ENCODE measurements at places on chromosomes 1 and 21.

- peak; percentile 44 for DNase-seq
Observed at GRCh38 chr1:228058949-228059633, 23.4 kb upstream of the ARF1 start.

DNA sequence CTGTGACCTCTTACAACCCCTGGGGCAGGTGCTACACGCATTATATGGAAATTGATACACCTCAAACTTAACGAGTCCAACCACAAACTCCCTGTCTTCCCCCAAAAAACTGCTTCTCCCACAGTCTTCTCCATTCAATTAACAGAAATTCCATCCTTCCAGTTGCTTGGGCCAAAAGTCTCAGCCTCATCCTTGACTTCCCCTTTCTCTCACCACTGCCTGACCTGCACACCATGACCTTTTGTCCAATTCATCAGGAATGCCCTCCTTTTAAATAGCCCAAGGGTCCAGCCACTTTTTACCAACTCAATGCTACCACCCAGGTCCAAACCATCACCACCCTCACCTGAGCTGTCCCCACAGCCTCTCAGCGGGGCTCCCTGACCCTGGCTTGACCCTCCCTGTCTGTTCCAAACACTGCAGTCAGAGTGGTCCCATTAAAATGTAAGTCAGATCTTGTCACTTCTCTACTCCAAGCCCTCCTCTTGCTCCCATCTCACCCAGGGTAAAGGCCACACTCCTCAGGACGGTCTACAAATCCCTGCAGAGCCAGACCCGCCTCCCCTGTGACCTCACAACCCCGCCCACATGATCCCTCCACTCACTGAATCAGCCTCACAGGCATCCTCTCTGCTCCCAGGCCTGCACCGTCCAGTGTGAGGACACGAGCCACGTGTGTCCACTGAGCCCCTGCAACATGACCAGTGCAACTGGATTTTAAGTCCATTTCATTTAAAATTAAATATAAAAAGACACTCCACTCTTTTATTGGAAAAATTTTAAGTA, 18.5 kb downstream of the KCNN3 start:
- DNase-seq, result no peak

- DNase-seq, result no peak
Observed at GRCh38 chr1:38014171-38014570, 1.6 kb downstream of the UTP11 start.

DNA sequence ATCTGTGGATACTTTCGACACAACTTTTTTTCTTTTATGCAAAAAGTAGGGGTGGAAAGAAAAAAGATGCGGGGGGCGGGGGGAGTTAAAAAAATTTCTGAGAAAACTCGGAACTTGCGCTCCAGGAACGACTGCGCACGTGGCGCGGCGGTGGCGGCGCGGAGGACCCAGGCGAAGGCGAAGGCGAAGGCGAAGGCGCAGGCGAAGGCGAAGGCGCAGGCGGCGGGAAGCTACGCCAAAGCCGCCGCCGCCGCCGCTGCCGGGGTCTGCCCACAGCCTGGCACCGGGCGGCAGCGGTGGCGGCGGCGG, 208 bp upstream of the BARHL2 start:
- DNase-seq, result no peak

DNA sequence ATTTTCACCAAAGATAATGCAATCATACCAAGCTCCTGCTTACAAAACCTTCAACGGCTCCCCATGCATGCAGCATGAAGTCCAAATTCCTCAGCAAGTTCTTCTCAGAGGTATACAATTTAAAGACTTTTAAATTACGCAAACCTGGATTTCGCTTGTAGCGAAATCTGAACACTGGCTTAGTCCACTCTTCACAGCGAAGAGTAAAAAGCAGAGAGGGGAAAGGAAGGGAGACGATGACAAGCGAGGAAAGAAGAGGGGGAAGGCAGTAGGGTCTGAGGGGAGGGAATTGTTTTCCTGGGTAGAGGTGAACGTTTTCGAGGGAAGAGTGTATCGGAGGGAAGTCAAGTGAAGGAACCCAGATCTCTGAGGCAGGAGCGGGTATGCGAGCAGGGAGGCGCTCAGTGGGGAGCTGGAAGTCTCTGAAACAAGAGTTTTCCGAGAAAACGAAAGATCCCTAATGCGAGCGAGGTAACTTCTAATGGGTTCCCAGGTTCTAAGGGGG, 790 bp downstream of the TESK2 start:
- no peak for DNase-seq

DNA sequence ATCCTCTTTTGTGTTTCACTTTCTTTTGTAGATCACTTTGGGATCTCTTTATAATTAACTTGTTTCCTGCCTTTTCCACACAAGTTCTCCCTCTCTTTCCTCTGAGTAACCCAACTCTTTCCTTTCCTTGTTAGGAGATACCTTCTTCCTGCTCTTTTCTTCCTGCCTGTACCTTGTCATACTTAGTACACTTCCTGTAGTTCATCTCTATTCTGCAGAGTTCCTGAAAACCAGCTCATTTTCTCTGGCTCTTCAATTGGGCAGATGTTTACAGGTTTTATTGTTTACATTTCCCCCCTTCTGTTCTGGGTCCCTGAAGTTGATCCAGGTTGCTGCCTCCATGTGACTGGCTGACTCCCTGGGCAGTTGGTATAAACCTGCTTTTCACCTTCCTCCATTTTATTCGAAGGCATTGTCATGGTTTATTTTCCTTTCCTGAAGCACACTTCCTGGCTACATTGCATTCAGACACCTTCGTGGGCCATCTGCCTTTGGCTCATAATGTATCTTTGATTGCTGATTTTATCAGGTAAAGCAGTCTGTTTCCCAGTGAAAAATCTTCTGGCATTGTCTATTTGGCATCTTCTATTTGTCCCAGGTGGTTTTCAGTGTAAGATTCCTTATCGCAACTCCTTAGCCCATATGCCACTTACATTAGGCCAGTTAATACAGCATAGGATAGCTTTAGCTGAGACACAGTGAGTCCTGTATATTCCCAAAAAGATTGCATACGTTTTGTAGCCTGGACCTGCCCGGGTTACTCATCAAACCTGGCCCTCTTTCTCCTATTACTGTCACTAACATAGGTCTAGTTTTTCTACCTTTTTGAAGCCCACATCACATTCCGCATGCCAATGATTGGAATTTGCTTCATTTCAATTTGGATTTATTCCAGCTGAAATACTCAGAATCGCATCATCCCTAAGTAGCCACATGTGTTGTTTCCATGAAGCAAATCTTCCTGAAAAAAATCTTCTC, 15.4 kb downstream of the CTH start:
- no peak for DNase-seq

GRCh38 chr1:154884869-154885701, 15.0 kb upstream of the KCNN3 start:
- no peak for DNase-seq

GRCh38 chr1:41103766-41104165, 82.2 kb upstream of the SLFNL1 start:
- no peak for DNase-seq

- DNase-seq, result no peak
Observed at GRCh38 chr1:200166411-200166810, 138.9 kb downstream of the NR5A2 start.

DNA sequence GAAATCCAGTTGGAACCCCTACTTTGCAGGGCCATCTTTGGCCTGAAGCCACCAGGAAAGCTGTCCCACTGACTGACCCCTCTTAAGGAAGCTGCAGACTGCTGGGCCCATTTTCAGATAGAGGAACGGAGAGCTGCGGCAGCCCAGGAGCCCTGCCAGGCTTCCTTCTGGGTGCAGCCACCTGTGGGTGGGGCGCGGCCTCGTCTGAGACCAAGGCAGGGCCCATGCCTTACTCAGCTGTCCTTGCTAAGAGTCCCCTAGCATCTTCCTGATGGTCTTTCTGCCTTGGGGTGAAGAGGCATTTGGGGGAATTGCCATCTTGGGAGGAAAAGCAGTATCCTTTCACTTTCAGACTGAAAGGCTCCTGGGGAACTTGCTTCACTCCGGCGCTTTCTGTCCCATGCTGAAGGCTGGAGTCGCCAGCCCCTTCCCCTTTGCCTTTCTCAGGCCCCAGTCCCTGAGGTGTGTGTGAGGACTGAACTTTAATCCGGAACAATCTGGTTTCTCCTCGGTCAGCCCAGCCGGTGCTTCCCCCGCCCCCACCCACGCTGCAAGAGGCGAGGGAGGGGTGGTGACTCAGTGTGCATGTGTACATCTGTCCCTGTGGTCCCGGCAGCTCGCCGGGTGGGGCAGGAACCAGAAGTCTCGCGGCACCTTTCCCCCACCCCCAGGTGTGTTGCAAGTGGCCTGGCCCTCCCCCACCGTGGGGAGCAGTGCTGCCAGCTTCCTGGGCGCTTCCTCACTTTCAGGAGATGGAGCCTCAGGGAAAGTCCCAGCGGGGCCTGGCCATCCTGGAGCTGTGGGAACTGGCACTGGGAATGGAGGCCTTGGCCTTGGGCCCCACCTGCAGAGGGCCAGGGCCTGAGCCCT, 5.1 kb downstream of the ZC3H12A start:
- peak; percentile 90 for DNase-seq

DNA sequence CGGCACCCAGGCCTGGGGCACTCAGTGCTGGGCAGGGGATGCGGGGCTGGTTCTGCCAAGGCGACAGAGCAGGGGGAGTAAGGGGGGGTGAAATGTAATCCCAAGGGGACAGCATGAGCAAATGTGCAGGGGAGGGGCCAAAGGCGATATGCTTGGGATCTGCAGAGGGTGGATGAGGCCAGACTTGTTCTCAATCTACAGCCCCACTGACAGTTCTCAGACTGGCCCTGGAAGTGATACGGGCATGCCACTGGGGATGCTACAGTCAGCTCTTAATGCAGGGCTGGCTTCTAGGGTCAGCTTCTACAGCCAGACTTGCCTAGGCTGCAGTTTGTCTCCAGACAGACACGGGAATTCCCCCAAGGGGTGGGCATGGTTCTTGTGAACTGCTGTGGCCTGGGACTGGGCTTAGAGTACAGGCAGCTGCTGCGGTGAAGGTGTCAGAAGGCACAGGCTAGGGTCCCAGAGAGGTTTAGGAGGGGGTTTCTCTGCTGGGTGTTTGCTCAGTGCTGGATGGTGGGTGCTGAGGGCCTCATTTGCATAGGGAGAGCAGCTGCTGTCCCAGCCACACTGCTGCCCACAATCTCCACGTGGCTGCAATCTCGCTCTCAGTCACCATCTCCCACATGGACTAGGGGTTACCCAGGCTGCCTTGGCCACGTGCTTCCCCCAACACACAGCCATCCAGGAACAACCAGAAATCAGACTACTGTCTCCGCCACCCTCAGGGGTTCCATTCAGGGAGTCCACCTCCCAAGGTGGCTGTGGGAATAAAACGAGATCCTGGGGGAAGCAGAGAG, 190.1 kb downstream of the HIVEP3 start:
- no peak for DNase-seq

All from activated effector memory CD4-positive, alpha-beta T cell treated with Interleukin-2 at 50 U/mL for 16 hours (primary cell).